ENCODE measurements at places on chromosomes 16 and 17.

DNA sequence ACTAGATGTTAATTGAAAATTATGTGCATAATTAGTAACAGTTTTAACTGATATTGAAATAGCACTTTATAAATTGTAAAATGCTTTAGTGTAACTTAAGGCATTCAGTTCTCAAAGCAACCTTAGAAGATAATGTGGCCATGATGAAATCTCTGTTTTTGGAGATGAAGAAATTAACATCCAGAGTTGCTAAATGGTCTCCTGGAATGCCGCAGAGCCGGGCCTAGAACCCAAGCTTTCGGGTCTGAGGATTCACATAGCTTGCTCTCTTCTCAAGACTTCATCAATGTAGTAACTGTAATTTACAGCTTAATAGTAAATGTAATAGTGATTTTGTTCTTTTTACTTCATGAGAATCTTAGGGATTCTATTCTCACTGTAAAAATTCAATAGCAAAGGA, 272.3 kb downstream of the HS3ST3A1 start:
- DNase-seq = no peak

GRCh38 chr17:15967706-15968399, 22.9 kb downstream of the ADORA2B start:
- DNase-seq = no peak

DNA sequence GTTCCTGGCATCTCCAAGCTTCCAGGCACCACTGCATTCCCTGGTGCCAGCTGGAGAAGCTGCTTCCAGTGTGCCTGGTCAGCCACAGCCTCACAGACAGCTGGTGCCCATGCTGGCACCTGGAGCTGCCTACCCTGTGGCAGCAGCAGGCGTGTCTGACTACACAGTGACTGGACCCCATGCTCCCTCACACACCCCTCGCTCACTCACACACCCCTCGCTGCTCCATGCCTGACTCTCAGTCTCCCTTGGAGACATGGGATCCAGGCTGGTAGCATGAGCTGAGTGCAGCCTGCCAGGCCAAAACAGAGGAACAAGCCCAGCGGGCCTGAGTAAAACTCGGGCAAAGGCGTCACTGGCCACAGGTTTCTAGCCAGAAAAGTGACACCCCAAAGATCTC, 59.1 kb upstream of the SMIM36 start:
- DNase-seq = no peak

GRCh38 chr17:7910281-7910680, 5.8 kb downstream of the RNF227 start:
- no peak for DNase-seq

GRCh38 chr16:68219725-68220351, 16.1 kb downstream of the ESRP2 start:
- DNase-seq = no peak

DNA sequence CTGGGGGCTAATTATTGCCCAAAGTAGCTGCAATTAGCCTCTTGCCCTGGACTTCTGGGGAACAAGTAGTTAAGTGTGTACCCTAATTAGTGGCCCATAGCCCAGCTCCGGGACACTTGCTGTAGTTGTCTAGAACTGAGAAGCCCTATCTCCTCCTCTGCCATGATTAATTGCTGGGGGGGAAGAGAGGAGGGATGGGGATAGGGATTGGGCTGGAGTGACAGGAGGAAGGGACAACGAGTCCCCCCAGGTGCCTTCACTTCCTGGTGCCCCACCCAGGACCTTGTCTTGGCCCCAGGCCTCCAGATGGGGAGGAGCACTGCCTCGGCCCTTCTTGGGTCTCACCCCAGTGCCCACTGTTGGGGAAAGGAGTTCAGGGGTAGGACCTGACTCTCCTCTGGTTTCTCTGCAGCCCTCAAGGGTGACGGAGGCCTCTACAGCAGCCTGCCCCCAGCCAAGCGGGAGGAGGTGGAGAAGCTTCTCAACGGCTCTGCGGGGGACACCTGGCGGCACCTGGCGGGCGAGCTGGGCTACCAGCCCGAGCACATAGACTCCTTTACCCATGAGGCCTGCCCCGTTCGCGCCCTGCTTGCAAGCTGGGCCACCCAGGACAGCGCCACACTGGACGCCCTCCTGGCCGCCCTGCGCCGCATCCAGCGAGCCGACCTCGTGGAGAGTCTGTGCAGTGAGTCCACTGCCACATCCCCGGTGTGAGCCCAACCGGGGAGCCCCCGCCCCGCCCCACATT, 17.4 kb downstream of the NGFR start:
- DNase-seq = no peak

DNA sequence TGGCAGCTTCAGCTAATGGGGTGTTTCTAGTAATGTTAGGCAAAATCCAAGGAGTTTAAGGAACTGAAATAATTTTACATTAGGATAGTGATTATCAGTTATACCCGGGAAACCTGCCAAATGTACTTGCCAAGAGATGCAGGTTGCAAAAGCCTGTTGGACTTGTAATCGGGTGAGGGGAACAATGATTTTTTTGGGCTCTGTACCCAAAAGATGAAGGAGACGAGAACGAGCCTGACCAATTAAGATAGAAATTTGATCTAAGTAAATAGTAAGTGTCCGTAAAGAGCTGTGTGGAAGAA, 56.3 kb upstream of the ARL4D start:
- no peak for DNase-seq
